ENCODE measurements at places on chromosomes 5 and 9. TPM values are rescaled to one million over a fixed set of nuclear protein-coding genes. Genes with fewer than 3 reads are reported as not detected.

GRCh38 chr5:112183103-112183711, 235.9 kb downstream of the EPB41L4A start:
- no peak for DNase-seq

The CAMK2A gene
- total RNA-seq = 0.02 TPM

- DNase-seq = no peak
These were observed 22.5 kb upstream of the S1PR3 start for GRCh38 chr9:88968799-88969198.

DNA sequence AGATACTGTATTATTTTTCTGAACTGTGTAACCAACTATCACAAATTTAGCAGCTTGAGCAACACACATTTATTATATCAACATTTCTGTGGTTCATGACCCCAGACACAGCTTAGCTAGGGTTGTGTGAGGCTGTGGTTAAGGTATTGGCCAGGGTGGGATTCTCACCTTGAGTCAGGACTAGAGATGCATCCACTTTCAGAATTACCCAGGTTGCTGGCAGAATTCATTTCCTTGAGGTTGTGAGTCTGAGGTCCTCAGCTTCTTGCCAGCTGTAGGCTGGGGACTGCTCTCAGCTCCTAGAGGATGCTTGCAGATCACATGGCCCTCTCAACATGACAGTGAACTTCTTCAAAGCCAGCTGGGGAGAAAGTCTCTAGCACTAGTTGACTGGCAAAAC, 122.5 kb upstream of the RASGRF2 start:
- DNase-seq = no peak

- no peak for DNase-seq
These were observed 172.9 kb upstream of the ANKH start for GRCh38 chr5:15044521-15044920.

The HSD17B4 gene
- 319 TPM for total RNA-seq

DNA sequence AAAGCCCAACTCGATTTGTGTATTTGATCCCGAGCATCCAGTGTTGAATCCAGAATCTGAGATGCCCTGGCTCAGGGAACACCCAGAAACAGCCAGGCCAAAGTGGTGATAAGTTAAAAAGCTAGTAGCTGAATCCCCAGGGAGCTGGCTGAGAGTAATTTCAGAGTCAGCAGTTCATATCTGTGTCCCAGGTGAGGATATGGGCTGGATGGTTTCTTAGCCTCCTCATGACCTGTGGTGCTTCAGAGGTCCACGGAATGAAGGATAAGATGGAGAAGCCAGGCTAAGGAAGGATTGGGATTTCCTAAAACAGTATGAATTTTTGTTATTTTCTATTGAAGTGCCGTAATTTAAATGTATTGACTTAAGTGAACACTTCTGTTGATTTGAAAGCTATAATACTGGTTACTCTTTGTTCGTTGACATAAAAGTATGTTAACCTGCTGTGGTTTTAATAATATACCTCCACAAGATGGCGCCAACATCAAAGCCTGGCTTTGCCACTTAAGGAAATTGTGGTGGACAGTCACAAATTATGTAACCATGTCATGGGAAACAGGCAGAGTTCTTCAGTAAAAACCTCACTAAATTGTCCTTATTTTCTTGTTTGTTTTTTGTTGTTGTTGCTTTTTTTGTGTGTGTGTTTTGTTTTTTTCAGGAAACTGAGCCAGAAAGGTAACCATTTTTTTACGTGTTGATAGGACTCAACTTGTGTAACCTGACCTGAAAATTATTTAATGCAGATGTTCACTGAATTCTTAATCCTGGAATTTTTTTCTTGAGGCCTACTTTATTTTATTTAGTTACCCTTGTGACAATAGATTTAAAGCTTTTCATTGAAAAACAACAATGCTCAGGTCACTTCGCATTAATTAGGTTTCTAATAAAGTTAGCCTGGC, 11.4 kb downstream of the MTAP start:
- DNase-seq = no peak
